ENCODE measurements at places on chromosomes 11 and 22.
A peak's percentile ranks its signal among the peaks of the same experiment; 100 is the strongest.

- no peak for DNase-seq
Measured at GRCh38 chr11:133961890-133962289, 5.1 kb upstream of the IGSF9B start.

- DNase-seq, result peak; percentile 21
Measured at GRCh38 chr11:74570266-74571061, 21.9 kb upstream of the POLD3 start.

DNA sequence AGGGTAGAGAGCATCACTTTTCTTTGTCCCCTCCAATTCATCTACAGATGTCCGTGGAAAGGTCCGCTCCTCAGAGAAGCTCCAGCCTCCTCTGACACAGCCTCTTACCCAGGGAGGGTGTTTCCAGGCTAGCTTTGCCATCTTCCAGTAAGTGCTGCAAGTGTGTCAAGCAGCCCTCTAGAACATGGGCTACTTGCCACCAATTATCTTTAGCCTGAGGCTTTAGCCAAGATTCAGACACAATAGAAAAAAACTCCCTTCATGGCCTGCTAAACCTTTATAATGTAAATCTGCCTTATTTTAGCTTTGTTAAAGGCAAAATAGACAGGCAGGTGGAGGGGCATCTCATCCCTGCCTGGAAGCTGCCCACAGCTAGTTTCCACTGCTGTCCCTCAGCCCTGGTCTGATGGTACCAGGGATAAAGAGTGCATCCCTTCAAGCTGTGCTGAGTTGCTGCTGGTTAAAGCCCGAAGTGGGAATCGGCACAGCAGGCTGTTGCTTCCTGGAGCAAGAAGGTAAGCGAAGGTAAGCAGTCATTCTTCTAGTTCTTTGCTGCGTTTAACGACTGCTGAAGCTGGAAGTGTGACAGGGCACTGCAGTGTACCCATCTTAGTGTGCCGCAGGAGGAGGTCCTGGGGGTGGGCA lies 190.1 kb upstream of the E2F8 start:
- no peak for DNase-seq

- DNase-seq, result no peak
Measured at GRCh38 chr11:123344790-123345357, 85.2 kb upstream of the GRAMD1B start.

DNA sequence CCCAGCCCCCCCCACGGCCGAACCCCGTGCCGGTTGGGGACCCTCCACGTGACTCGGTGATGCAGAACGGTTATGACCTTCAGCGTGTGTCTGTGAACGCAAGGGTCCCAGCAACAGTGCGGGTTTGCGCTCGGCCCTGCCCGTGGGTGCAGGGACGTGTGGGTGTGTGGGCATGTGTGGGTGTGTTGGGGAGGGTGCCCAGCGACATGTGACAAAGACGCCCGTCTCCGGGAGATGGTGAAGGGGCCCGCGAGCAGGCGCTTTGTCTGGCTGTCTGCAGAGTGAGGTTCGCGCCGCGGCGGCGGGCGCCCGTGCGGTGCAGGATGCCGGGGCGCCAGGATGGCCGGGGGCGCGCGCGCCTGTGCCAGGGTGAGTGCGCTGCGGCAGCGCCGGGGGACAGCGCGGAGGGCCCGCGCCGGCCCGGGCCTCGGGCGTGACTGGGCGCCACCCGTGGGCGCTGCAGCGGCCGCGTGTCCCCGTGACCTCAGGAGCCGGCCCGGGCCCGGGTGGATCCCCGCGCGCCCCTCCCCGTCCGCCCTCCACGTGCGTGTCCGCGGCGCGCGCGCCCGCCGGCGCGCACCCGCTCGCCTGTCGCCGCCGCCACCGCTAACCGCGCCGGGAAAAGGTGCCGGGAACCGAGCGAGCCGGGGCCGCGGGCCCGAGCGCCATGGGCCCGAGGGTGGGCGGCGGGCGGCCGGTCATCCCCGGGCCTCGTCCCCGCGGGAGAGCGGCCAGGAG lies at the start of gene LRFN4:
Gene LRFN4 (plus strand): TSS at position 569 of the 738 bp plus-strand sequence. CDS start 681 bp downstream, outside the sequence.
- DNase-seq, result peak; percentile 78

GRCh38 chr11:35419184-35419829 lies at the start of gene SLC1A2:
Gene SLC1A2 (minus strand): TSS chr11:35419558. CDS start chr11:35418966, 592 bp downstream.
- no peak for DNase-seq

DNA sequence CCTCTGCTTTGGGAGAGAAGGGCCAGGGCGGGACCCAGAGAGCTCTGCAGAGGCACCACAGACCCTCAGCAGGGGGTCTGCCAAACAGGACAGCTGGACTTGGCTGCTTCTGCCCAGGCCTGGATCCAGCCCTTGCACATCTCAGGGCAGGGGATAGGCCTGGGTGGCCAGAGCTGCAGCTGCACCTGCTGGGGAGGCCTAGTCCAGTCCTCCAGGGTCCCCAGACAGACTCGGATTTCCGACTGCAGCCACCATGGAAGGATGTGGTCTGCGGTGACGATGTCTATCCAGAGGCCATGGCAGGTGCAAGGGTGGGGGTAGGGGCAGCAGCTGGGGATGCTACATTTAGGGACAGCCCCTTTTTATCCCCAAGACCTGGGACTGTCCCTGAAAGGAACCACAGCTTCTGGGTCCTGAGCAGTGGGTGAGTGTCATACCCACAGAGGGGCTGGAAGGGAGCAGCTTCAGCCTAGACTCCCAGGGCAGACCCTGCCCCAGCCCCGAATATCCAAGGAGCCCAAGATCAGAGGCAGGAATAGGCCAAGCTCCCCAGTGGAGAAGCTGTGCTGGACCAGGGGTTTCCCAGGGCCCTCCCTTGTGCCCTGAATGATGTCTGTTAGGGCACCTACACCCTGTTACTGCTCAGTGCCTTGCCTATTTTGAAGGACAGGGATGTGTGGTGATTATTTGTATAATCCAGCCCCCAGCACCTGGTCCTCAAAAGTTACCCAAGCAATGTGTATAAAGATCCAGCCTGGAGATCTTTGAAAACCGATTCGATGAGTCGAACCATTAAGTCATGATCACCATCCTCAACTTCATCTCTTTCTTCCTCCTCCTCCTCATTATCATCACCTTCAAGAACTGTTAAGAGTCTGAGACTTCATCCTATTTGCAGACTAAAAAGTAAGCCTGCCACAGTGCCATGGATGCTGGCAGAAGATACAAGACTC lies 2.5 kb upstream of the IGLL5 start:
- DNase-seq, result peak; percentile 77

DNA sequence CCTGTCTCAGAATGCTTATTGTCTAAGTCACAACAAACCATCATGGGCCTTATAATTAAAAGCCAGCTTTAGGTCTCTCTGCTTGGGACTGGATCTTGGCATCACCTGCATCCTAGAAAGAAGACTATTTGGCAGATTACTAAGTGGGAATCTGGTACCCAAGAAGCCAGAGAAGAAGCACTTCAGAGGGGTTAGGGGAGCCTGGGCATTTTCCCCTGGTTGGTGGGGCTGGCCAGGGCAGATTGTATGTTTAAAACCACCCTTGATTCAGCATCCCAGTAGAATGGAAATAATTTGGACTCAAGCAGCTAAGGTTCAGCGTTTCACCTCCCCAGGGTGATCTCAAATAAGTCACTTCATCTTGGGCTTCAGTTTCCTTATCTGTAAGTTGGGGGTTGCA lies 193.7 kb downstream of the MIAT start:
- DNase-seq, result no peak

DNA sequence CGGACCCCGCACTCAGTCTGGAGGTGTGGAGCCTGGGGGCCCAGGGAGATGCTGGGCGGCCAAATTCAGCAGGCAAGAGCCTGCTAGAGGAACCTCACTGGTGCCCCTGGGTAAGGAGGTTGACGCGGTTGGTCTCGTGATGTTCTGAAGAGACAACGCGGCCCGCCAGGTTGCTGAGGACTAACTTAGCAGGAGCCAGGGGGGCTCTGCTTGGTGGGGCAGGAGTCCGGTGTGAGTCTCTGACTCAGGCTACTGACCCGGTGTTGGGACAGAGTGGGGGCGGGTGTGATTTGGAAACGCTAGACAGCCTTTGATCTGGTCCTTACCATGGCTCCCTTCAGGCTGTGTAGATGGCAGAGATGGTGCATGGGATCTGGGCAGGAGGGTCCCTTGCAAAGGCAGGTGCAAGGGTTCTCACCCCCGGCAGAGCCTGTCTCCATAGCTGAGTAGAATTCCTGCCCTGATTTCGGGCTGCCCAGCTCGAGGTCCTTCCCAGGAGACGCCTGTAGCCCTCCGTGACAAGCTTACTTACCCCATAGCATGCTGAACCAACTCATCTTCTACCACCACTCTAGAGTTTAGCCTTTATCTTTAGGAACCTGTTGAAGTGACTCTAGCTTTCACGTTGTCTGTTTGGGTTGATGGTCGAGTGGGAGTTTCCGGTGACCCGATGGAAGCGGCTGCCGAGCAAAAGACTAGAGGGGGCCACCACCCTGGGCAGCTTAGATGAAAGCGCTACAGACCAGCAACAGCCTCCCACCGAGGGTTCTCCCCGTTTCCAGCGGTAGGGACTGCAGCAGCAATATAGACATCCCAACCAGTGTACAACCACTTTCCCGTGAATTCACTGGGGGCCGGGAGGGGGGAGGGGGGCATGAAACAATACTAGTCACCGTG lies 38.4 kb downstream of the KCNC1 start:
- DNase-seq, result no peak

DNA sequence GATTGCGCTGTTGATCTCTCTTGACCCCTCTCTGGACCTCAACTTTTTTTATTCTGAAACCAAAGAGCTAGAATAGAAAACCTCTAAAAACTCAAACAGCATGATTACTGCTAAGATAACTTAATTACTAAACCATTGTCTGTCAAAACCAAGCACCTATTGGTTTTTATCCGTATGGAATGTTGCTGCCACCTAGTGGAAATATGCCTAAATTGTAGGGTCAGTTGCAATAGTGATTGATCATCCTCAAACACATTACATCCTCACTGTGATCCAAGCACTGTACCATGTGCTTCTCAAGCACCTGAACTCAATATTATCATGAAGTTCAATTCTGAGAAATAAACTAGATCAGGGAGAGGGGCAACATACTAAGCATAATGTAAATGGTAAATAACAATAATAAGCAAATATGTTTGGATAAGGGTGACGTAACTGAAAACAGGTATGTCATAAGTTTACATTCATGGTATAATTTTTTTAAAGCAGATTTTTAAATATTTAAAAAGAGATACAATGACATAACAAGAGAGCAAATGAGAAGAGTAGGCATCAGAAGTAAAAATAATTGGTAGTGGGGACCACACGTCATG lies 3.8 kb upstream of the OR5A2 start:
- peak; percentile 3 for DNase-seq

GRCh38 chr11:30596832-30597231 lies 10.7 kb upstream of the MPPED2 start:
- no peak for DNase-seq

GRCh38 chr22:49101873-49102272 lies 725.8 kb downstream of the BRD1 start:
- no peak for DNase-seq

DNA sequence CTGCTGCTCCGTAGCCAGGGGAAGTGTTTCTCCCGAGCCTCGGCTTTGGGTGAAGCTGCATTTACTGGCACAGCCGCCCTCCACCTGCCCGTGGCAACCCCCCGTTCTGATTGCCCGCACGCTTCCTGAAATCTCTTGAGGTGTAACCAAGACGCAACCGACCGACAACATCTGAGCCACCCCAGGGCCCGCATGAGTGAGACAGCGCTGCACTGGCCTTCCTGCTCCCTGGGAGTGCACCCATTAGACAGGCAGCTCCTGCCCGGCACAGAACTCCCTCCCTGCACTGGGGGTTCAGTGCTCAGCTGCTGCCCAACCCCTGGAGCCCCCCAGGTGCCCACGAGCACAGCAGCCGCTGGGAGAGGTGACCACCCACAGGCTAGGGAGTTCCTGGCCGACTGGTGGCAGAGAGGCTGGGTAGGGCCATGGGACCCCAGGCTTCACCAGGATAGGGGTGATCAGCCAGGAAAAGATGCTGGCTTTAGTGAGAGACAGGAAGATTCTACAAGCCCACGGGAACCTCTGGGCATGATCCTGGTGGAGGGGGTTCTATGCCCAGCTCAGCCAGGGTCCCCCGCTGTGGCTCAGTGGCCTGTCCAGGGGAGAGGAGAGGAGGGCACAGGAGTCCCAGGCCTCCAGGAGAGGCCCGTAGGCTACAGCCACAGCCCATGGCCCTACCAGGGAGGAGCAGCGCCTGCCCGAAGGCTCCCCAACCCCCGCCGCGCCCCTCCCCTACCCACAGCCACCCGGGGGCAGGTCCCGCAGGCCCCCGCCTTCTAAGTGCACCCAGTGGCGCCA lies 14.6 kb downstream of the PLXNB2 start:
- DNase-seq, result no peak

DNA sequence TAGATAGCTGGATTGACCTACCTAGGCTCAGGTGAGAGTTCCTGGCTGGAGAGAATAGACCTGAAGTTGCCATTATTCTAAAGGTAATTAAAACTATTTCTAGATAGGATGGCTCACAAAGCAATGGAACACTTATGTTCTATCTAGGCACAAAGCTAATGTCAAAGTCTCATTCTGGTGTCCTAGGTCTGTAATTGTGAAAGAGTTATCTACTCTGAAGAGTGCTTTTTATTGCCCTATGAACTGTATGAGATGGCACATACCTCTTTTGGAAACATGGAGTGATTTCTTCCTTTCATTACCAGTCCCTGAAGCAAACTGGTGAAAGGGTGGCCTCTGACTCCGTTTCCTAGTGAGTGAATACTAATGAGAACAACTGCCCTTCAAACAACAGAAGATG lies 80.3 kb downstream of the MTNR1B start:
- no peak for DNase-seq

DNA sequence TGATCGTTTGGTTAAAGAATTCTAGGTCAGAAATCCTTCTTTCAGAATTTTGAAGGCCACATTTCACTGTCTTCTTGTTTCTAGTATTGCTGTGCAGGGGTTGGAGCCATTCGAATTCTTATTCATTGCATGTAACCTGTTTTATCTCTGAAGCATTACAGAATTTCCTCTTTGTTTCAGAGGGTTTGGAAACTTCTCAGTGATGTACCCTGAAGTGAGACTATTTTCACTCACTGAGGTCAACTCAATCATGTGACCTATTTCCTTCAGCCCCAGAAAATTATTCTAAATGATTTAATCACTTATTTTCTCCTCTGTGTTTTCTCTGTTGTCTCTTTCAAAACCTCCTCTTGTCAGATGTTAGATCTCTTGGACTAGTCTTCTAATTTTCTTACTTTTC lies 147.8 kb downstream of the ENTHD1 start:
- DNase-seq, result no peak

- no peak for DNase-seq
Measured at GRCh38 chr11:72300268-72300667, 56.3 kb upstream of the PHOX2A start.

GRCh38 chr22:17077255-17077654 lies 7.5 kb upstream of the IL17RA start:
- DNase-seq, result no peak

DNA sequence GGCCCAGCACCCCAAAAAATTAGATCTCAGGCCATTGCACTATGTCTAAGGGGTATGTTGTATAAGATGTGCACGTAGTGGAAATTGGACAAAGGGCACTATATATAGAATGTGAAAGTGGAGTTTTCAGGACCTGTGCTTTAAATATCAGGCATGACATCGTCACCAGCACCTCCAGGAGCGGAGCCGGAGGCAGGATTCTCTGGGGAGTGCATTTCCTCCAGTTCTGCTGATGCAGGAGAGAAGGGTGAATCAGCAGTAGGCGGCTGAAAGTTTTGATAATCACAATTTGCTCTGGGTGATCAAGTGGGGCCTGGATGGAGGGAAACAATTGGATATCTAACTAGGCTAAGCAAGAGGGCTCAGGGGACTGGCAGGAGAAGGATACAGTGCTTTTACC lies 69.1 kb upstream of the NTM start:
- DNase-seq, result no peak

Measured in GM12892 (cell line).